ENCODE measurements at places on chromosomes 12 and 14.

GRCh38 chr12:53770281-53770680 is 18.5 kb upstream of the CISTR start:
- DNase-seq, result no peak

- no peak for DNase-seq
Measured at GRCh38 chr12:54068418-54069070, 14.9 kb downstream of the HOXC4 start.

- DNase-seq, result no peak
Measured at GRCh38 chr14:105884808-105885281, 358.5 kb downstream of the TMEM121 start.

DNA sequence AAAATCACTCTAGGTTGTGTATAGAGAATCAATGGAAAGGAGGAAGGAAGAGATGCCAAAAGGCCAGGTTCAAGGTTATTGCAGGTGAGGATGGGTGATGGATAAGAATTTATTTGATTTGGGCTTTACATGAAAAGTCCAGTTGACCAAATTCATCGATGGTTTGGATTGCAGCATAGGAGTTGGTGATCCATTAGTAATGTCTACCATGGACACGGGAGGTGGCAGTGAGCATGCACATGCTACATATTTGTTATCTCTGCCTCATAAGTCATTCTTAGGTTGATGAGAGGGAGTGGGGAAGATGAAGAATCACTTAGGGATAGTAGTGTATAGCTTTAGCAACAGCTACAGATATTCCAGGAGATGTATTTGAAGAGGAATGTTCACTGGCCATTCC is 211.4 kb downstream of the PHETA1 start:
- no peak for DNase-seq

GRCh38 chr12:6852651-6853354 is 853 bp downstream of the USP5 start:
- no peak for DNase-seq

DNA sequence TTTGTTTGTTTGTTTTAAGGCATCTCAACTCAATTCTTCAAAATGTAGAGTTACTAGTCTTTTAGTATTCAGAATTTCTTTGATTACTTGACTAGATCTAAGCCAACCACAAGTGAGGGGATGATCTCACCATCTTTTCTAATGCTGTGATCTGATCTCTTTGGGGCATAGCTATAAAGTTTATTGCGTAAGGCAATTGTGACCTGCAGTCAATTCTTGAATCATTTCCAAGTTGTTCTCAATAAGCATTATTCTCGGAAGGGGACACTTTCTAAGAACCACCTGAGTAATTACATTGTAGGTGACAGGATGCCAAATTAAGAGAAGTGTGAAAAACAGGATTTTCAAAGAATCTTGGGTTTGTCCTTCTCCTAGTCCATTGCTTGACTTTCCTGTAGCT is 13.1 kb downstream of the DACT1 start:
- DNase-seq, result no peak

DNA sequence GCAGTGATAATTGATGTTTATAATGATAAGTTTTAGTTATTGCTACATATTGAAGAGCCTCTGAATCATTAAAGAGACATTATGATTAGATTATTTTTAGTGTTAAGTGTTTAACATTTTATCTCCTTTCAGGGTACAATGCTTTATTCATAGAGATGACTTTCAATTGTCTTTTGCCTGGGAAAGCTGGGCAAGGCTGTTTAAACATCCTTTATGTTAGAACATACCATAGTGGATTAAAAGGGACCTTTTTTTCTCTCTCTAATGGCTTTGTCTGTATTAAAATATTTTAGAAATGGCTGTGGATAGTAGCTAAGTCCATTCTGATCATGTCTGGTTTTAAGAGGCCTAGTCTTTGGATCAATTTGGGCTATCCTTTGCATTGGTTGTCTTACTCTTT is 427.5 kb upstream of the MIS18BP1 start:
- no peak for DNase-seq

GRCh38 chr12:9115731-9116559 is at the start of gene A2M:
TSS of gene A2M (minus strand) at chr12:9115919. CDS start at chr12:9115849, 70 bp downstream.
- no peak for DNase-seq

DNA sequence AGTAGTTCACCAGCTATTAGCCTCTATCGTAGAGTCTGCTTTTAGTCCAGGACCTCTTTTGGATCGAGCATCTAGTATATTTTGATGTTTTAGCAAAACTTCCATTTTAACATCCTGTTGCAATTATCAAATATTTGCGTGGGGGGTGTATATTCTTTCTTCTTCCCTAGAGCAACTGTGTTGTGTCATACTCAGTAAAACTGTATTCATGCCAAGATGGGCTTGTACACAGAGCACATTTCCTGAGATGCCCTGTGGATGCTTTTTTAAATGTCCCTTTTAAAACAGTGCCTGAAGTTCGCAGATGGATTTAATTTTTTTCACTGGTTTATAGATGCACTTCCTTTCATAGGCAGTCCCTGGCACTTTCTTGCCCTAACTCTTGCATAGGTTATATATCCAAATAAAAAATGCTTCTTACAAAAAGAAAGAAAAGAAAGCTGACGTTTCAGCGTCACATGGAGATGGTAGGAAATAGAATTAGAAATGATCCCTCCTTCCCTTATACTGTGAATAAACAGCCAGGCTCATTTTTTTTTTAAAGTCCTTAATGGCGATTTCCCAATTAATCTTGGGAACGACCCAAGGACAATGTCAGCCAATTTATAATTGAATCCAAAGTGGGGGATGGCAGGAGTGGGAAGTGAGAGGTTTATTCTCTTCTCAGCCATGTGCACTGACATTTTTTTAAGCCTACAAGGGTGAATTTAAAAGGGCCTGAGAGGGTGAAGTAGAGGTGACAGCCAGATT is 247.0 kb downstream of the SLC41A2 start:
- no peak for DNase-seq

GRCh38 chr12:96054244-96054610 is 18.8 kb upstream of the LTA4H start:
- DNase-seq, result no peak

DNA sequence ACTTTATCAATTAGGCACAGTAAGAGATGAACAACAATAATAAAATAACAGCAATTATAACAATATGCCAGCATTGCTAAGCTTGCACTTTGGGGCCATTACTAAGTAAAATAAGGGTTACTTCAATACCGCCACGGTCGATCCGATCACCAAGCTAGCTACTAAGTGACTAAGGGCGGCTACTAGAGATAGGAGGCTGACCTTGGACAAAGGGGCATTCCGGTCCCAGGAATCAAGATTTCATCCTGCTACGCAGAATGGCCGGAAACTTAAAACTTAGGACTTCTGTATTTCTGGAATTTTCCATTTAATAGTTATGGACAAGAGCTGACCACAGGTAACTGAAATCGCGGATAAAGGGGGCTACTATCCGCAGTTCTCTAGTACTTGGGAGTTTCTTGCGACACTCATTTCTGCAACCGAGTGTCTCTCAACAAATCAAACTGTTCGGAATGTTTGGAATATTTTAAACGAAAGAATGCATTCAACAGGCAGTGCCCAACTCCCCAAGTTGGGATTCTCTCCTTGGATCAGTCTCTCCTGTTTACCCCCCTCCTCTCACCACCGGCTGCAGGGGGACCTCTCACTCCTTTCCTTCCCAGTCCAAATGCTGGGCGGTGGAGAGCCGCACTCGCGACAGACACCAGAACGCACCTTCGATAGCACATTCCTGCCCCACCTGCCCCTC is 650 bp downstream of the HEBP1 start:
- no peak for DNase-seq

GRCh38 chr12:115147916-115148315 is 463.9 kb upstream of the TBX3 start:
- no peak for DNase-seq

DNA sequence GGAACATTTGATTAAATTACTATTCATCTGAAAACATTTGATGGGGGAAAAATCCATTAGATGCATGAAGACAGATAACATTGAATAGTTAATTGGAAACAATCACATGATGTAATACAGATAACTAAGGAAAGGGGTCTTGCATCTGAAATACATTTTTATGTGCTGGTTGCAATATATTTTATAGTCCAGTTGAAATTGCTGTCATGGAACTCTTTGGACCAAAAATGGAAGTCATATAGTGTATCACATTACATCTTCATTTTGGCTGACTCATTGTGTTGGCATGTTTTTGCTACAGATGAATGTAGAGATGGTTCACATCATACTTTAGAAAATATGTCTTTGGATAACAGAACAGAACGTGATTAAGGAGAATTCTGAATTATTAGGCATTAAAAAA is 43.0 kb upstream of the GNPNAT1 start:
- no peak for DNase-seq

- no peak for DNase-seq
Measured at GRCh38 chr12:49923035-49923644, 19.4 kb upstream of the FAIM2 start.

DNA sequence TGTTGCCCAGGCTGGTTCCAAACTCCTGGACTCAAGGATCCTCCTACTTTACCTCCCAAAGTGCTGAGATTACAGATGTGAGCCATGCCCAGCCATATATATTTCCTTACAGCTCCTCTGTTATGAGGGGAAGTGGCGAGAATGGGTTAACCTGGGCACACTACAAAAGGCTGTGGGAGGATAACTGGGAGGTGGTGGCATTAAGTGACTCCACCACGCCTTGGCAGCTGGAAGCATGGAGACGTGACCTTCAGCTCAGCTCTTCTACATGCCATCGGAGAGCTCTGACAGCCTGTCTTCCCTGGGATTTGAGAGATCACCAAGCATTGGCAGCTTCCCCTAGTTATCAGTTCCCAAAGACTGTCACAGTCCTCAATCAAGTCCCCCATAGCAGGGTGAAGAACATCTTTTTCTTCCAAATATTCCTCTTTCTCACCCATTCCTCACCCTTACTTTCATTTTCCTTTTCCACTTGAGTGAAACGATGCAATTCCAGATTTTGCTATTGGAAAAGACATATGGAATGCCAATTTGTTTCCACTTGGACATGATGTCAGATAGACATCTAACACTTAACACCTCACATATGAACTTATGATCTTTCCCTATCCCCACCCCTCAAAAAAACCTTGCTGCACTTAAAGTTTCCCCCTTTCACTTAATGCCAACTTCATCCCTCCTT is 48.5 kb downstream of the PHLDA1 start:
- no peak for DNase-seq

GRCh38 chr12:125083072-125083471 is 17.8 kb downstream of the AACS start:
- no peak for DNase-seq

DNA sequence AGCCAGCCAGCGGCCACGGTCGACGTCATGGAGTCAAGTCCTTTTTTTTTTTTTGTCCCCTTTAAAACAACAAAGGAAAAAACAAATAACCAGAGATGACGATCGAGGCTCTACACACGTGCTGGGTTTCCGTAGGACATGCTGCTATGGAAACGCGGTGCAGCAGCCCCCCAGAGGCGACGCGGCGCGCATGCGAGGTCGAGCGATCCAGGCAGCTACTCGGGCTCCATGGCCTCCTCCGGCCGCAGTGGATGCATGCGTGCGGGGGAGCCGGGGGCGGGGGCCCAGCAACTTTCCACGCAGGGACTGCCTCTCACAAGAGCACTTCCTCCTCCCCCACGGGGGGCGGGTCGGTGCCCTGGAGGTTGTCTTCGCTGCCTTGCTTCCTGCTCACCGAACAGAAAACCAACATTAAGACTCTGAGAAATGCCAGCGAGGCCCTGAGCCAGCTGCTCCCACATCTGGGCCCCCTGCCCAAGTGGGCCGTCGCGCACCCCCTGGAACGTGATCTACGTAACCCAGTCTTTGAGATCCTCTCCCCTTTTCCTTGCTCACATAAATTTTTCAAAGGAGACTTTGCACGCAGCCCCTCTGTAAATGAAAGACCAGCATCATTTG is 30.7 kb downstream of the P2RX4 start:
- peak; percentile 62 for DNase-seq

GRCh38 chr12:119011231-119011630 is 29.9 kb downstream of the SRRM4 start:
- no peak for DNase-seq

- peak; percentile 9 for DNase-seq
Measured at GRCh38 chr14:88129306-88130056, 124.5 kb downstream of the GPR65 start.

DNA sequence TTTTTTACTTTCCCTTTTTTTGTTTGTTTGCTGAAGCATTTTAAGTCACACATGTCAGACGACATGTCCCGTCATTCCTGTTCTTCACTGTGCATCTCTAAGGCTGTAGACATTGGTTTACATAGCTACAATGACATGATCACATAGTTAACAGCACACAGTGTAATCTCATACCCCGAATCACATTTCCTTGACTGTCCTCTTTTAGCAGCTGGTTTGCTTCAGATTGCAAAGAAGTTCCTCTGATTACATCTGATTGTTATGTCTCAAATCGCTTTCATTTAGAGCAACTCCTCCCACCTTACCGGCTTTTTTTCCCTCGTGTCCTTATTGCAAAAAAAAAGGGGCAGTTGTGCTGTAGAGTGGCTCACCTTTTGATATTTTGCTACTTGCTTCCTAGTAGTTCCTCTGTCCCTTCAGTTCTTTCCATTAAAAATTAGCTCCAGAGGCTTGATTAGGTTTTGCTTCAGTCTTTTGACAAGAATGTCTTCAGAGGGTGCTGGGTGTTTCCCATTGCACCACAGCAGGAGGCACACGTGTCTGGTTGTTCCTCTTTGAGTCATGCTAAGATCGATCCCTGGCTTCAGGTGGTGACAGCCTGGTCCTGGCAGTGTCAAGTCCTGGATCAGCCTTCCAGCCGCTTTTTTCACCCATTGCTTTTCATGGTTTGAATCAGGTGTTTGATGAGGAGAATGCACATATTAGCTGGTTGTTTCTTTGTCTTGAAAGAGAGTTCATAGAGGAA is 35.0 kb downstream of the ZNF664 start:
- DNase-seq, result peak; percentile 20

GRCh38 chr14:95237121-95237957 is 80.0 kb upstream of the DICER1 start:
- DNase-seq, result no peak

DNA sequence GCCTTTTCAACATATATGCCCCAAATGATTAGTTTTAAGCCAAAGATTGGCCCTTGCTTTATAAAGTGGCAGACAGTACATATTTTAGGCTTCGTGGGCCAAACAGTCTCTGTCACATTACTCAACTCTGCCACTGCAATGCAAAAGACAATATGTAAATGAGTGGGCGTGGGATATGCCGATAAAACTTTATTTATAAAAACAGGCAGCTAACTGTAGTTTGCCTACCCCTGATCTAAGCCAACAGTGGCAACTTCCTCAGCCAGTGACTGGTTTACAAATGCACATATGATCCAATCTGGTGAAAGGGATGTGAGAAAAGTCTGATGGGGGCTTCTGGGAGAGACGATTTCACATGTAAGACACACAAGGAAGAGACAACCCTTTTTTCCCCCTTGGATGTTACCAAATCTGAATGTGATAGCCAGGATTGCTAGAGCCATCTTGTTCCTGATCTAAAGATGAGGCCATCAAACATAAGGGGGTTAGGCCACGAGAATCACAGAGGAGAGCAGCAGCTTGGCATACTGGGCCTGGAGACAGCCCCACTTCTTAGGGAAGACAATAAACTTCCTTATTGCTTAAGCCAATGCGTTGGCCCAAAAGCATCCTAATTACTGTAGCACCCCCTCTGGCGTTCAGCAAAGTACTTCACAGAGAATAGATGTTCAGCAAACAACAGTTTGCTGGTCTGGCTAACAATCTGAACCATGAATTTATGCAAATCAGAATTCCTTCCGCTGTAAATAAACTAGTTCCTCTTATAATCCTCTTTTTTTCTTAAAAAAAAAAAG is 75.2 kb upstream of the TMCC3 start:
- no peak for DNase-seq

Measured in GM20000 (cell line).